Stimulated activated CD8-positive, alpha-beta memory T cell treated with anti-CD3 and anti-CD28 coated beads, Interleukin-7, amount 100 ng/mL, for 24 hours (primary cell): ENCODE measurements at places on chromosomes 12 and 14.

DNA sequence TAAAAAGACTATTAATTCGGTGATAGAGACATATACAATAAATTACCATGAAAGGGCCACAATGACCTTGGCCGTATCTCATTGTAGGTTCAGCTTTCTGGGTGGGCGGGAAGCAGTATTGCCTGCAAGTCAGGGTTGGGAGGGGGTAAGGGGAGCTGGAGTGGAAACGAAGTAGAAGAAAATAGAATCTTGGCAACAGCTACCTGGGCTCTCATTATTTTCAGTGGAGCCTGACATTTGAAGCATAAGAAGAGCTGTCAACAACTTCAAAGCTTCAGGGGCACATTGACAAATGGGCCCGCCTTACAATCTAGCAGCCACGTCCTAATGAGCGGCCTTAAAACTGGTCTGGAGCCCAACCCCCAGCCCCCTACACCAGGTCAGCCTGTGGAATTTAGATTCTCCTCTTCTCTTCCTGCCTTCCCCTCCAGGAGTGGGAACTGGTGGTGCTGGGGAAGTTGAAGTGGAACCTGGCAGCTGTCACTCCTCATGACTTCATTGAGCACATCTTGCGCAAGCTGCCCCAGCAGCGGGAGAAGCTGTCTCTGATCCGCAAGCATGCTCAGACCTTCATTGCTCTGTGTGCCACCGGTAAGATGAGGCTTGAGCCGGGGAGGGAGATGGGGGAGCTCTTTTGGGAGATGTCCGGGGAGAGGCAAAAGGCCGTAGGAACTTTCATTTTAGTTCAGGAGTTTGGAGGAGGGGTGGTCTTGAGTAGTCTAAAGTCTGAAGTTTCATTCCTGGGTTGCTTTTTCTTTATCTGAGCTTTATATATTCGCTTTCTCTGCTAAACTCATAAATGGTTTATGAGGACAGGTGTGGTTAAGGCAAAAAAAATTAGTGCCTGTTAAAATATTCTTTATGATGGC lies 5.0 kb downstream of the CCND2 start:
- no peak for DNase-seq

- DNase-seq = no peak
Measured at GRCh38 chr12:50325890-50326391, 42.6 kb upstream of the LIMA1 start.

DNA sequence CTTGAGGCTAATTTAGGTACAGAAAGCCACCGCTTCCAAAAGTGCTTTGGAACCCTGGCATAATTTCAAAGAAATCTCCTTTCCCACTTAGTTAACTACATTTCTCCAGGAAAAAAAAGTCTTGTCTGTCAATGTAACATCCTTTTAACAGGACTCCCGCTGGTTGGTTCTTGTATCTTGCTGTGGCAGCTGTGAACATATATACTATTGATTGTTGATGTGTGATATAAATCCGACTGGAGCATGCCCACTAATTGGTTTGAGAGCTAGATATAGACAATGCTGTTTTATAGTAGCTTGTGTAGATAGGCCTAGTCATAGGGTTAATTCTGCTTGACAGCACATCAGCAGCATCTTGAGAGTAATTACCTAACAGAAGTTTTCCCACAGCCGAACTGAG lies 89.6 kb downstream of the MSRB3 start:
- no peak for DNase-seq

DNA sequence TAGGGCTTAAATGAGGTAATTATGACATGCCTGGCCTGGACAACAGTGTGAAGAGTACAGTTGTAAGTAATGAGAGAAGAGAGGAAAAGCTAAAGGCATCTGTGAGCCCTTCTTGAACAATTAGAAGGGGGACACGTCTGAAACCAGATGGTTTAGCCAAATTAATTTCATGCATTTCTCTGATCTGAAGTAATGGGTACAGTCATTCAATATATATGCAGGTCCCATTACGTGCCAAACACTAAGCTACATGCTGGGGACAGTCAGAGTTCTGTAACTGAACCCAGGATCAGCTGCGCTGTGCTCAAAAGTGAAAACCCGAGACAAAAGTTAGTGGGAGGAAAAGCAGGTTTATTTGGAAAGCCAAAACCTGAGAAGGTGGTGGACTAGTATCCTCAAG lies 207.2 kb upstream of the TMTC1 start:
- no peak for DNase-seq

DNA sequence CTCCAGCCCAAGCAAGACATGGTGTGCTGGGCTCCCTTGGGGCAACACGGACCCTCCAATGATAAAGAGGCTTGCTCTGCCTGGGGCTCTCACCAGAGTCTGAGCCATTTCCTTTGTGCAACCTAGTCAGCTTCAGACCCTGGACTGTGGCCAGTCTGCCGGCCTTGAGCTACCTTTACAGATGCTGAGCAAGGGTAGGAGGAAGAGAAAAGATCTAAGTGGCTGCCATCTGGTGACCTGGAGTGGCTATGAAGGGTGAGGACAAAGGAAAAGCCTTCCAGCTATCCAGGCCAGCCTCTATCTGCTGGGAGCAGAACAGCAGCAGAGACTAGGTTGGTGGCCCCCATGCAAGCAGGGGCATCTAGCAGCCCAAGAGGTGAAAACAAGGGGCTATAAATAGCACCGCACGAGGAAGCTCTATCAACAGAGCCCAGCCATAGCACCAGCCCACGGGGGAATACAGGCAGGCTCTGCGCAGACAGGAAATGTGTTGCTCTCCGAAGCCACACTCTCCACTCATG lies 230.1 kb downstream of the FOXN3 start:
- DNase-seq = no peak

DNA sequence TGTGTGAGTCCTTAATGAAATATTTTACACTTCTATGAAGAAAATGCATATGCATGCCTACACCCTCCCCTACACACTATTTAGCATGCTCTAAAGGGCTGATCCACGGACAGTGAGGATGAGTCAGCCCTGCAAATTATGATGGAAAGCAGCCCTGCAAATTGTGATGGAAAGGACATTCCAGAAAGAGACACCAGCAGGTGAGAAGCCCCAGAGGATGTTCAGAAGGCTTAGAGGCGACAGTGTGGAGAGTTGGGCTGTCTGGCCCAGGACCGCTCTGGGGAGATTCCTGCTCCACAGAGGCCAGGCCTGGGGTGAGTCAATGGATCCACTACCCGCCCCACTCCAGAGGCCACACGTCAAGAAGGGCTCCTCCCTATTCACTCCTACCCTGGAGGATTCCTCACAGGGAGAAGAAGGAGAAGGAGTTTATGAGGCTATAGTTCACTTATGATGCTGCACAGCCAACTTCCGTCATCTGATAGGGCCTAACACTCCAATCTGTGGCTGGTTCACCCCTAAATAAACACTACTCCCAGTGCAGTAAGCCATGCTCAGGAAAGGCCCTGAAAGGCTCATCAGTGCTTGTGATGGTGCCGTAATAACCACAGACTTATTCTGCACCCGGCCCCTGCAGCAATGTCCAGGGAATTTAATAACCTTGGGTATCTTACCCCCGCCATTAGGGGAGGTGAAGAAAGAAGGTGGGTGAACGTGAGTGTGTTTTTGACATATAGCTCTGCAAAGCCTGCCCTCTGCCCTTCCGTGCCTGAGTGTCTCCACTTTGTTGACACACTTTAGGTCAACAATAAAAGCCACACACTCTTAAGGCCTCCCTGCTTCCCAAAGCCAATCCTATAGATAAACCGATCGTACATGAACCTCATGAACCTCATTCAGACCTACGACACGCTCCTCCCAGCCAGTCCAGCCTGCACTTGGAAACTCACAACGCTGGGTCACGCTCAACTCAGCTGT lies 46.4 kb downstream of the CLMN start:
- DNase-seq = no peak

DNA sequence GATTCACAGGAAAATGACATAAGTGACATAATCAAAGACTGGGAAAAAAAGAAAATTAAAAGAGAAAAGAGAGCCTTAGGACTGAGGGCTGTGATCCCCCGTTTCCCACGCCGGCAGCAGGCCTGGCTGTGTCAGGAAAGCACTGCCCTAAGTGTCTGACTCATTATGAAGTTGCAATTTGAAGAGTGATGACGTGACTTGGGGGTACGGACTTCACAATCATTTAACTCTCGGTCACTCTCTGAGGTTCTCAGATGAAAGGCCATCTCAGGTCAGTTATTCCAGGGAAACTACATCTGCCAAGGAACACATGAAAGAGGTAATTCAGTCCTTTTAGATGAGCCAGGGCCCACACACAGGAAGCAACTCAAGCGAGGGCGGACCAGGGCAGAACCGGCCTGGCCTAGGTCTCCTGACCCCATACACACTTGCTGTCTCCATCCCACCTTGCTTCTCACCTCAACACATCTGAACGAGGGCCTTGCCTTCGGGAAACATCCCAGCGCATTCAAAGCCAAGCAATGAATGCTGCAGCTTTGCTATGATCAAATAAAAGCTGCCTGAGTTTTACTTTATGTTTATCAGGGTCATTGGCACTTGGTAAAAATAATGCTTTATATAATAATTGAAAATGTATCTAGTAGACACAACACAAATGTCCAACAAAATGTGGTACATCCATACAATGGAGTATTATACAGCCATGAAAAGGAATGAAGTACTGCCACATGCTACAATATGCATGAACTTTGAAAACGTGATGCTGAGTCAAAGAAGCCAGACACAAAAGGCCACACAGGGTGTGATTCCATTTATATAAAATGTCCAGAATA lies 2.7 kb downstream of the SSH1 start:
- no peak for DNase-seq

DNA sequence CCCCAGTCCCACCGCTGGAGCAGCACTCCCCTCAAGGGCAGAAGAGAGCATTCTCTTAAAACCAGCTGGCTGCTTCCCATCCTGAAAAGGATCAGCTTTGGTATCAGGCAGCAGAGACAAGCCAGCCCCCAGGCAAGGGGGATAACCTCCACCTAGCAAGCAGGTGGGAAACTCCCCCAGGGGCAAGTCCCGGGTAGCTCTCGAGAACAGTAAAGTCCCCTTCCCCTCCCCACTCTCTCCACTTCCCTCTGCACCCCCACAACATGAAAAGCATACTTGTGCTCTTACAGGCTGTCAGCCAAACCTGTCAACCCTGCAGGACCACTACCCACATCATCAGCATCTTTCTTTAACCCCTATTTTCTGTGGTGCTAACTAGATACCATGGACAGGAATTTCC lies 254.0 kb downstream of the NTF3 start:
- DNase-seq = no peak

GRCh38 chr14:78245238-78245637 lies 75.1 kb downstream of the NRXN3 start:
- no peak for DNase-seq

DNA sequence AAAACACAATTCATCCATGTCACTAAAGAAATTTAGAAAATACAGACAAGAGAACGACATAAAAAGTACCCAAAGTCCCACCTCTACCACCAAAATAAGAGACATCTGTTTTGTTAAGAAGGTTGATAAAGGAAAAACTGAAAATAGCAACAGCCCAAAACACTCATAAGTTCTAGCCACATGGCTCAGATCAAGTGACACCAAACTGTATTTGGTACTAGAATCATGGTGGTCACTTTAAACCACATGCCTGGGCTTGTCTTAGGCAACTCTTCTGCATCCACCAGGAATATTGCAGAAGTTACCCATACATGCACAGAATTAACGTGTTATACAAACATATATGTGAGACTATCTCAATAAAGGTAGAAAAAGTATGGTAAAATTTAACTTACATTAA lies 78.2 kb upstream of the GTF2A1 start:
- no peak for DNase-seq

GRCh38 chr12:101459642-101460346 lies 15.3 kb upstream of the SPIC start:
- no peak for DNase-seq

DNA sequence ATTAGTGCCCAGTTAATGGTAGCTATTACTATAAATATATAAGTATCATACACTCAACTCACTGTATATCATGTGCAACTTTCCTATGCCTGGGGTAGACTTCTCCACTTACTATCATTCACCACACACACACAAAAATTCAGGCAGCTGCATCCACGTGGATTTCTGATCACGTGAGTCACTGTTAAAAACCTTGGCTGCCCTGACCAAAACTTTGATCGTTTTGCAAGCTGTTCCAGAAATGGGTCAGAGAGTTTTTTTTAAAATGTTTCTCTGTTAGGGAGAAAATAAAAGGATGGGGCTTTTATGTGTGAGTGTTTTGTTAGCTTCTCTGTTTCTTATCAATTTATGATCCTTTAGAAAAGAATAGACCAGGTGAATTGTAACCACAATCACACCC lies 198.2 kb upstream of the CNOT2 start:
- no peak for DNase-seq

GRCh38 chr12:3421191-3421978 lies 69.6 kb upstream of the PRMT8 start:
- DNase-seq = no peak

DNA sequence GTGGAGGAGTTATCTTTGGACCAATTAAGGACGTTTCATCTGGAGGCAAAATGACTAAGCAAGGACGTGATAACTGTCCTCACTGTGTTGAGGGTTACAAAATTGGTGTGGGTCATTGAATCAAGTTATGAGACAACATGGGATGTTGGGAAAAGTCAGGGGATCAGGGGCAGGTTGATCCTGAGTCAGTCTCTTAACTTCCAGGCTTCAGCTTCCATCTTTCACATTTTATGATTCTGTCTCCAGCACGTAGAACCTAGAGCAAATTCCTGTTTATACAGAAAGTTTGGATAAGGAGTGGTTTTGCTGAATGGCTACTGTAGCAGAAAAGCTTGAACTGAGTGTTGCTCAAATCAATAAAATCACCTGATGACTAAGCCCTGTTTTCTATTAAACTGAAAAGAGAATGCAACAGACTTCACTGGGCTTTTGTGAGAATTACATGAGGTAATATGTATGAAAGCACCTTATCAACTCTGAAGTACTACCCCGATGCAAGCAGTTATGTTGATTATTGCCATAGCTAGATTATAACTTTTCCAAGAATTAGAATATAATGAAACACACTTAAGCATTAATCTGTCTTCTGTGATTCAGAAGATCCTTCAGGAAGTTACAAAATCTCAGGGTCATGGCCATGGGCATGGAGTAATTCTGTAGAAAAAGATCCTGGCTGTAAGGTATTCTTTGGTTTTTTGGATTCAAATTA lies 184.8 kb downstream of the ETV6 start:
- no peak for DNase-seq

- DNase-seq = no peak
Measured at GRCh38 chr12:126547905-126548304, 1482.7 kb downstream of the AACS start.

- DNase-seq = no peak
Measured at GRCh38 chr14:85182282-85182681, 347.7 kb upstream of the FLRT2 start.

DNA sequence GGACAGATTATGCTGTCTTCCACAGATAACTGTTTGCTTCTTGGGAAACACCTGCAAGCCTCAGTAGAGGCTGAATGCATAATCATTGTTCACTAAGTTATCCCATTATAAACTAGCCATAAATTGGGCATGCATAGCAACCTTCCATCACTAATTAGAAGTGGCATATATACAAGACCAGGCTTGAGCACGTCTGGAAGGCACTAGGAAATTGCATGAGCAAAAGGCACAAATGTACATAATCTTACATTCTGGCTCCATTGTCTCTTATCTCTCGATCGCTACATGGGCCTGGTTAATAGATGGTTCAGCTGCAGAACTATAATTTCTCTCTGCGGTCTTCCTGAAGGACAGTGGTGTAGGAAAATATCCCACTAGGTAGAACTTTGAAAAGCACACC lies 679.2 kb downstream of the RPL10L start:
- DNase-seq = no peak
